ENCODE measurements at places on chromosomes 6 and 20. TPM values are rescaled to one million over a fixed set of nuclear protein-coding genes. Genes with fewer than 3 reads are reported as not detected.

C4A gene
- 453 TPM for total RNA-seq

DEFB124 gene
- 1.8 TPM for total RNA-seq

TRIM15 gene
- total RNA-seq = not detected

SLC4A11 gene
- total RNA-seq = 0.89 TPM

GRCh38 chr20:4912380-4913142, 88.7 kb downstream of the SLC23A2 start:
- DNase-seq = no peak

DNA sequence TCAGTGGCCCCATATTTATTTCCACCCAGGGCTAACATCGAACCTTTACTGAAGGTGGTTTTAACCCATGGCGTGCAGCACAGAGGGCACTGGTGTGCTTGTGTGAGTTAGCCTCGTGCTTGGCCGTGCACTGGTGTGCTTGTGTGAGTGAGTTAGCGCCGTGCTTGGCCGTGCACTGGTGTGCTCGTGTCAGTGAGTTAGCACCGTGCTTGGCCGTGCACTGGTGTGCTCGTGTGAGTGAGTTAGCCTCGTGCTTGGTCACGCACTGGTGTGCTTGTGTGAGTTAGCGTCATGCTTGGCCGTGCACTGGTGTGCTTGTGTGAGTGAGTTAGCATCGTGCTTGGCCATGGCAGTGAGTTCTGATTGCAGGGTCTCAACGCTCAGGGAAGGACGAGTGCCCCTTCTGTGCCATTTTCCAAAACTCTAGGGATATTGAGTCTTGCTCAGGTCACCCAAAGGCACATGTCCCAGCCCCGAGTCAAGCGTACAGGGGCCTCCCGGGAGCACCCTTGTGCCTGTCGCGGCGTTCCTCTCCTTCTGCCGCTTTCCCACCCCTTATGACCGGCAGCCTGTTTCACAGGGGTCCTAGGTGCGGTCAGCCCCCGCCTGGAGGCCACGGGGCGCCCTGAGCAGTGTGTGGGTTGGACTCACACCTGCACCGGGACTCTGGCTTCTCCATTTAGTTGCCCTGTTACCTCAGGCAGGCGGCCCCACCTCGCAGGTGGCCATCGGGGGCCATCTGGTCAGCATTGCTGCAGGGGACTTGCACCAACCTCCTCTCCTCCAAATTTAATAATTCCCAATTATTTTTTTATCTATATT, 399.1 kb downstream of the CDH4 start:
- DNase-seq = no peak

DNA sequence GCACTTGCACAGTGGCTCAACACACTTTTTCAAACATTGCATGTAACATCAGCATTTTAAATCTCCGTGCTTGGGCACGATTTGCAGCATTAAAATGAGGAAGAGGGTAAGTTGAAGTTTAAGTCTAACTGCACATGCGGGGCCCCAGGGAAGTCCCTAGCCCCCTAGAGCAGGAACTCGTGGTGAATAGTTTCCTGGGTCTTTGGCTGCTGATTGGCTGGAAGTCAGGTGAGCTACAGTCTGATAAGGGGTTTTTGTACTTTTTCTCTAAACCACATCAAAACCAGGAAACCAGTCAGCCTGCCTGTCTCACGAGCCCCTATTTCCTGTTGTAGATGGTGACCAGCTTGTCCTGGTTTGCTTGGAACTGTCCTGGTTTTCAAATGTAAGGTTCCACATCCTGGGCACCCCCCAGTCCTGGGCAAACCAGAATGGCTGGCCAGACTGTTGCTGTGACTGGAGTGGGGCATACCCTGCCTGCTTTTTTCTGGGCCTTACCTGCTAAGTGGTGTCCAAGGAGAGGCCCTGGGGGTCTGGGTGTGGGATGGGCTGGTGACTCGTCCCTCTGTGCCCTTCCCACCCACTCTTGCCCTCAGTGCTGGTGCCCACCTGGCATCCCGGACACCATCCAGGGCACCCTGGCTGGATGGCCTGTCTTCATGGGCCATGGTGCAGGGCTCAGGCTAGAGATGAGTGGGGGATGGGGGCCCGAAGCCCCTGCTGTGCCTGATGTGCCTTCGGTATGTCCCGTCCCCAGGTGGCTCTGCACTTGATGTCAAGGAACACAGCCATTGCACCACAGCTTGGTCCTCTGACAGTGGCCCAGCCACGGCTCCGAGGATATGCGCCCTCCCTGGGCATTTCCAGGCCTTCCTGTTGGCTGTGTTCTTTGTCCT, 31.8 kb downstream of the SUN5 start:
- no peak for DNase-seq

GRCh38 chr20:17938871-17939619, 29.5 kb downstream of the SNX5 start:
- DNase-seq = peak; percentile 80

DNA sequence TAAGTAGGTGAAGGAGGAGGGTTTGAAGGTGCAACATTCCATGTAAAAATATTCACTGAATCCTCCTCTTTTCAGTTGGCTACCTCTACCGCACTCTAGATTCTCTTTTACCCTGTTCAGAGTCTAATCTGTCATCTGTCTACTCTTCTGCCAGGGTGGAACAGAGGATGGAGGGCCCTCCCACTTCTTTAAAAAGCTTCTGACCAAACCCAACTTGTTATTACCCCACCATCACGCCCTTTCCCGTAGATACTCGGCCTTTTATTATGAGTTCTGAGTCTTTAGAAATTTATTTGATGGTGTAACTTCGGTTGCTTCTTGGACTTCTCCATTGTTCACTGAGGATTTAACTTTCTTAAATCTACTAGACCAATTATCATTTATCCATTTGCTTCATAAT, 11.7 kb downstream of the STX11 start:
- DNase-seq = no peak

DNA sequence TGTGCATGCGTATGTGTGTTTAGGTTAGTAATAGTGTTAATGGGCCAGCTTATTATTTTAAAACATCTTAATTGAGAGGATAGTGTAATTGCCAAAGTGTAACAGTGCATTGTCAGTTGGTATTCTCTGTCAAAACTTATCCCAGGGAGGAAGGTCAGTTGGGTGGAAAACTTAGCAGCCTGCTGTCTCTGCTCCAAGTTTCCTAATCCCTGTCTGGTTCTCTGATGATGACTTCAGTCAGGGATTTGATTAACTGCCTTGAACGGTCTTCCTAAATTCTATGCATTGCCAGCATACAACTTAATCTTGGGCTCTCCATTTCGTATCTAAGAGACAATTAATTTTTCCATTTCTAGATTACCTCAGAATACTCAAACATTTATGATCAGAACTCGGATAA, 51.1 kb downstream of the L3MBTL3 start:
- DNase-seq = no peak

DNA sequence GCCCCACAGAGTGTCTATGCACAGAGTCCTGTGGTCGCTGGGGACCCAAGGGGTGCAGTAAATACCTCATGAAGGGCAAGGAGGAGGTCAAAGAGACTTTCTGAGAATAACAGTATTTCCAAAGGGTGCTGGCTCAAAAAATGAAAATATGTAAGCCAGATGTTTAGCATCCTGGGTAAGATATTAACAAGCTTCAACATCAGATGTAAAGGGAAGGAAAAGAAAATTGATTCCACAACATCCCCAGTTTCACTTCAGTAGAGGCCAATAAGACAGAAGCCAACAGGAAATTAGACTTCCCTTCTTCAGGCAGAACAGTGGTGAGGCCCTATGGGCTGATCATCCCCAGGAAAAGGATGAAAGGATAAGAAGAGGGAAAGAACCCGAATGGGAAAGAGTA, 434.7 kb downstream of the PRKN start:
- DNase-seq = no peak

DNA sequence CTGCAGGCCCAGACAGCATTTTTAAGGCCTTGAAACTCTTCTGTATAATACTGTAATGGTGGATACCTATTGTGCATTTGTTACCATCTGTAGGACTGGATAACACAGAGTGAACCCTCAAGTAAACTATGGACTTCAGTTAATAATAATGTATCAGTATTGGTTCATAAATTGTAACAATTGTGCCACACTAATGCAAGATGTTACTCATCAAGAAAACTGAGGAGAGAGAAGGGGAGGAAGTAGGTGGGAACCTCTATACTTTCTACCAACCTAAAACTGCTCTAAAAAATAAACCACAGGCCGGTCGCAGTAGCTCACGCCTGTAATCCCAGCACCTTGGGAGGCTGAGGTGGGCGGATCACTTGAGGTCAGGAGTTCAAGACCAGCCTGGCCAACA, 10.8 kb downstream of the MAPK13 start:
- no peak for DNase-seq

DNA sequence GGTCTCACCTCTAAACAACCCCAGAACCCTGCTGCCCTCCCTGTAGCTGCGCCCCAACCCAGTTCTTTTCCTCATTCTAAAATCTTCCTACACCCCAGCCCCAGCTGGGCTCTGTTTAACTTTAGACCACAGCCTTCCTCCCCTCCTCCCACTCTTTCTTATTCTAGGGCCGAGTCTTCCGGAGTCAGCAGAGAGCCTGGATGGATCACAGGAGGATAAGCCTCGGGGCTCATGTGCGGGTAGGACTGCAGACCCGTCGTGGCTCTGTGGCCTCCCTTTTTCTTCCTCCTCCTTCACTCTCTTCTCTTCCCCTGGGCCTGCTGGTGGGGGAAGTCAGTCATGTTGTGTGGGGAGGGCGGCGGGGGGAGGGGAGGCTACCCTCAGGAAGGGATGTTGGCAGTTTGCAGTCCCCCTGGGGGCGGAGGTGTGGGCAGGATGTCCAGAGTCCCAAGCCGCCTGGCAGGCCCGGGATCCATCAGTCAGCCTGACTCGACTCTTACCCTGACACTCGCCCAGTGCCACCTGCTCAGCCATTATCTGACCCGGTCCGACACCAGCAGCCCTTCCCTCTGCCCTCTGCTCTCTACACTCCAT, 8.1 kb downstream of the CAPN11 start:
- no peak for DNase-seq

DNA sequence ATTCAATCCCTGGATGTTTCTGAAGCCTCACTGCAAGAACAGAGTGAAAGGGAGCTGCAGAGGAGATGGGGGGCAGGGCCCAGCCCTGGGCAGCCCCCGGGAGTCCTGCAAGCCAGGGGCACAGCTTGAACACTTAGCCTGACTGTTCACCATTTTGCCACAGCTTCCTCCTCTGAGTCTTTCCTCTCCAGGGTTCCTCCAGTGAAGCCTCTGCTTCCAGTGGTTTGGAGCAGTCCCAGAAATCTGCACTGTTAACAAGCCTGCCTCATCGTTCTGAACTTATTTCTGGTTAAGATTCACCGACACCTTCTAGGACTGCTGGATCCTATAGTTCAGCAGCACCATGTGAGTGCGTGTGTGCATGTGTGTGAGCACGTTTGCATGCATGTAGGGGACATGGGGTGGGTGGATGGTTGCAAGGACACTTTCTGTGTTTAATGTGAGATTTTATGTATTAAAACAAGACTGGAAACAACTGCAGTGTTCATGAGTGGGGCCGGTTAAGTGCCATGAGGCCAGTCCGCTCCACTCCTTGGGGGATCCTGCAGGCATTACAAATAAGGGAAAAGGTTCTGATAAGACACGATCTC, 24.6 kb downstream of the CEBPB start:
- no peak for DNase-seq

DNA sequence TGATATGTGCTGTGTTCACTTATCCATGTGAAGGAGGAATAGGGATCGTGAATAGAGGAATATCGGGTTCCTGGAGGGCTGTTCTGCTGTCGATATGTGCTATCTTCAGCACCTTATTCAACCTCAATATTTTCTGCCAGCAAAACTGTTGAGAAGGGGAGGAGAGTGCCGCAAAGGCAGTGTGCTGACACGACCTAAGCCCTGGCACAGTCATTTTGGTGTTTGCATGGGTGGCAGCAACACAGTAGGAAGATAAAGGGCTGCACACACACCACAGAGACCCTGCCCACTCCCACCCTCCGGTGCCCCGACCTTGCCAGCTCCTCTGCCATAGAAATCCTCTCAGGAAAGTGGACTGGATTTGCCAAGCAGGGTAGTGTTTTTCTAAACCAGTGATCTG, 47.0 kb downstream of the ZDHHC14 start:
- DNase-seq = no peak

Data from sciatic nerve (tissue), 2 donors.